ENCODE measurements at places on chromosomes 16 and 17. TPM values are rescaled to one million over a fixed set of nuclear protein-coding genes. Genes with fewer than 3 reads are reported as not detected.

The GLP2R gene
- under 0.01 TPM for total RNA-seq

The HOXB6 gene
- under 0.01 TPM for total RNA-seq

The PROCA1 gene
- total RNA-seq, result 0.17 TPM

The HBQ1 gene
- 0.69 TPM for total RNA-seq

The ADAD2 gene
- not detected for total RNA-seq

The PHOSPHO1 gene
- not detected for total RNA-seq

The CCL16 gene
- total RNA-seq, result not detected

The CACNG5 gene
- total RNA-seq, result not detected

The HES7 gene
- 0.33 TPM for total RNA-seq

The NLGN2 gene
- total RNA-seq, result 32.5 TPM

The STARD3 gene
- 33.1 TPM for total RNA-seq

The EME1 gene
- total RNA-seq, result 0.17 TPM

The KRT13 gene
- total RNA-seq, result 0.17 TPM

- no peak for DNase-seq
Observed at GRCh38 chr16:49399594-49400364, 26.2 kb downstream of the C16orf78 start.

- no peak for DNase-seq
Observed at GRCh38 chr17:49582789-49583188, 7.1 kb downstream of the NXPH3 start.

DNA sequence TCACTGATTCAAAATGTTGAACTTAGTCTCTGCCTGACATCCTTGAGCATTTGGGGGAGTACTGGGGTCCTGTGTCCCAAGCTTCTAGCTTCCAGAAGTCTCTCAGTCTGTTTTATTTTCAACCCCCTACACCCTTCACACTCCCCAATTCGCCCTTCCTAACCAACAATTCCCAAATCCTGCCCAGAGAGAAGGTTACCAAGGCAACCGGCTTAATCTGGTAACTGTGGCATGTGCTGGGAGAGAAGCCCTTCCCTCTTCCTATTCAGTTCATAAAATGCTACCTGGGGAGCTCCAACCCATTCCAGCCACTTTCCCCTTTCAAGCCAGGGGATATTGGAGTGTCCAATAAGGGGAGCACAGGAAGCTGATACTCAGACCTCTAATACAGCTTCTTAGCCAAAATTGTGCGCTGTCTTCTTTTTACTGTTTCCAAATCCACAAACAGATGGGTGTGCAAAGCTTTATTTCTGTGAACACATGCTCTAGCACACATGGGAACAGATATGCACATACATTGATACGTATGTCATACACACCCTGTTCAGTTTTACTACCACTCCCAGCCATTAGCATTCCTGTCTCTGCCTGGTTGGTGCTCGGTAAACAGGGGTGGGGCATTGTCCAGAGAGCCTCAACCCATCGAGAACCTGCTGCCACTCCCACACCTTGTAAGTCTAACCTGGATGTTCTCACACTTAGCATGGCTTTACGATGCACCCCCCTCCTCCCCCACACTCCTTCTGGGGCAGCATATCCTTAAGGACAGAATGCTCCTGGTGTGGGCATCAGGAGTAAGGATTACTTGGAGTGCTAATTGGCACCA, 1.1 kb upstream of the RAPGEFL1 start:
- peak; percentile 57 for DNase-seq

- no peak for DNase-seq
Observed at GRCh38 chr16:12096828-12097522, 120.4 kb downstream of the SNX29 start.

DNA sequence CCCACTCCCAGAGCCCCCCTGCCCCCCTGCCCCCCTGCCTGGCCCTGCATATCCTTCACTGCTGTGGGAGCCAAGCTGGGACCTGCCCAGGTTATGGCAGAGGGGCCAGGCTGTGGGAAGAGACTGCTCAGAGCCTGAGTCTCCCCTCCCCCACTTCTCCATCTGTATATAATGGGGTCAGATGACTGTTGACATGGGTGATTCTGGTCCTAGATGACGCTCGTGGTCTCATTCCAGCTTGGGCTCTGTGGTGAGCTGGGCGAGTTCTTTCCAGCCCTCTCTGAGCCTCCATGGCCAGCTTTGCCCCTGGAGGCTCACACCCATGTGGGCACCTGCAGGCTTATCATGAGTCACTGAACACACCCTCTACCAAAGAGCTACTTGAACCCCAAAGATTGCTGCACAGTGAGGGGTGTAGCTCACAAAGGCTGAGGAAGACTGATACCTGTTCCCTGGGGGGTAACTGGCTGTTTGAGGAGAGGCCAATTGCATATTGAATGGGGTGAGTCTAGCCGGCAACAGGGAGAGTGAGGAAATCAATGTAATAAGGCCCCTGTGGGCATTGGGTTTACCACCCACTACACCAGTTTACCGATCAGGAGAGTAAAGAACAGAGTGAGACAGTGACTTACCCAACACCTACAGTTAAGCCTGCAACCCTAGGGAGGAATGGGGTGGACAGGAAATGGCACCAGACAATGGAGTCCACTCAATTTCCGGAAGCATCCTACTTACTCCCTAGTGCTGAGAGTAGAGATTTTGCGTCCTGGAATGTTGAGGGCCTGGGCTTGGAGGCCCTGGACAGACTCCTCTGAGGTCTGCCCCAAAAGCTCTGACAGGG, 4.2 kb upstream of the SREBF1 start:
- DNase-seq, result peak; percentile 97

DNA sequence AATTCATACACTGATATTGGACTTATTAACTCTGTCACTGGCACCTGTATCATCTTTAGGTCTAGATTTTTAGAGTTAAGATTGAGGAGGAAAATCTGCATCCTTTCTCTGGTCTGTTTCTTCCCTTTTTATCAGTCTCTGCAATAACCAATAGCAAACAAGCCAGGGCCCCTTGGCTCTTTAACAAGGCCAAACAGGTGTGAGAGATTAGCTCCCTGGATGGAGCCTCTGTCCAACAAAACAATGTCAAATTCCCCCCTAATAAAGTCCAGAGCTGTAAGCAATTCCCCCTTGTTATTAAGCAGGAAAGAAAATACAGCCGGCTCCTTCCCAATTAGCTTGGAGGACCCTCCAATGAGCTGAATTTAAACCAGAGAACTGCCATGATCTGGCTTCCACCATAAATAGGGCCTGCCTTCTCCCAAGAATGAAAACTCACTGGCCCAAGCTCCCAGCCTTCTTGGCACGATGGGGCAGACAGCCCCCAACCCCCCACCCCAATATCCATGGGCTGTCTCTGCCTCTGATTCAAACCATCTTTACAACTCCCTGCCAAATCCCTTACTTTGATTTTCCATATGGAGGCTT, 56.1 kb upstream of the SOX9 start:
- DNase-seq, result no peak

DNA sequence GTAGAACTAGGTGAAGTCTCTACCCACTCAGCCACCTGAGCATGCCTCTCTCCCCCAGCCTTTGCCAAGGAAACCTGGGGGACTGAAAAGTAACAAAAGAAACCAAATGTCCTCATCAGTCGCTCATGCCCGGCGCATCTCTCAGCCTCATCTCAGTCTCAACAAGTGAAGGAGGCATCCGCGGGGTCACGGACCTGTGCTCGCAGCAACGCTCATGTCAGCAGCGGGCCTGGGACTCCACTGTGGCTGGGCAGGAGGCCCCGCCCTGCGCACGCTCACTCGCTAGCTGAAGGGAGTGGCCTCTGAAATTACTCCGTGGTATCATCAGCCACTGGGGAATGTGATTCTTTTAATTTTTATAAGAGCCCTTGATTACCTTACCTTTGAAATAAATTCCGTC, 31.3 kb downstream of the MAP1LC3B start:
- no peak for DNase-seq

DNA sequence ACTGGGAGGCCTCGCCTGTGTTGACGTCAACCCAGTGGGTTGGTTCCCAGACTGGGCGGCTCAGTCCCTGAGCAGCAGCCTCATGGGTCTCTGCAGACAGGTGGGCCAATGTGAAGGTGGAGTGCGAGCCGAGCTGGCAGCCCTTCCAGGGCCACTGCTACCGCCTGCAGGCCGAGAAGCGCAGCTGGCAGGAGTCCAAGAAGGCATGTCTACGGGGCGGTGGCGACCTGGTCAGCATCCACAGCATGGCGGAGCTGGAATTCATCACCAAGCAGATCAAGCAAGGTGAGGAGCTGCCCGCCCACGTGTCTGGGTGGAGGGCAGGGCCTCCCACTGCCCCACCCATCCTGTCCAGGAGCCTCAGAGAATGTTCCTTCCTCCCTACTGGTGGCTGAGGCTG, 44.1 kb downstream of the MRC2 start:
- DNase-seq, result peak; percentile 97

GRCh38 chr17:67107811-67108775, 63.7 kb downstream of the CACNG1 start:
- no peak for DNase-seq

- no peak for DNase-seq
Observed at GRCh38 chr16:46745617-46746016, 2.5 kb downstream of the MYLK3 start.

DNA sequence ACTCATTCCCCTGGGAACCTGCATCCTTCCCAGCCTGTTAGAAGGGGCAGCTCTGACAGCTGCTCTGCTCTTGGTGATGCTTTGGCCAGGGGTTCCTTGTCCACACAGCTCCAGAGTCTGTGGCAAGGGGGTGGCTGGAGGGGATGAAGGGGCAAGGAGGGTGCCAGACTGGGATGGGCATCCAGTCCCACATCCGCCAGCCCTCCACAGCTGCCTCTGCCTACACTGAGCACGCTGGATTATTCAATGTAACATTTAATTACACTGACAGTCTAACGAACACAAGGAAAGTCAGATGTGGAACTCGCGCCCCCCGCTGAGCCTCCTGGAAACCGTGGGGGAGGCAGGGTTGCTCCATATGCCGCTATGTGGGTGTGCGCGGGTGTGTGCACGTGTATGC, 101.1 kb downstream of the C16orf78 start:
- no peak for DNase-seq

DNA sequence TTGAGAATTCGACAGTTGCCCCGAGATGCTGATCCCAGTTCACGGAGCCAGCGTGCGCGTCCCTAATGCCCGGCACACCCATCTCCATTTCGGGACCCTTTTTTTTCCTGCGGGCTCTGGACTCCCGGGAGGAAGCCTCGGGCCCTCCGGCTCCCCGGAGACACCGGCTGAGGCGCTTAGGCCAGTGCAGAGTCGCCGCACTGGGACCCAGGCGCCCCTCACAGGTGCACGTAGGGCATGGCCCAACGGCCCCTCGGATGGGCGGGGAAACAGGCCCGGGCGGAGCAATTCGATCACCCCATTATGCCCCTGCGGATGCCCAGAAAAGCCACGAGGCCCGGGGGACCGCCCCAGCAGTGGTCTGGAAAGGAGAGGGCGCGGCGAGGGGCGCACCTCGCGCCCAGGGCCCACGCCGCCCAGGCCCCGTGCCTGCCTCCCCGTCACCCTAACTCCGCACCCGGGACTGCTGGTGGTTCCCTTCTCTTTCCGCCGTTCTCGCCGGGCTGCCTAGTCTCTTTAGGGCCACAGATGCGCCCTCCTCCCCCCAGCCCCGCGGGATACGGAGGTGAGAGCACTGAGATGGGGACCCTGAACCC, 18.5 kb upstream of the ZFHX3 start:
- no peak for DNase-seq

GRCh38 chr17:17924857-17925250, 47.3 kb downstream of the TOM1L2 start:
- no peak for DNase-seq

GRCh38 chr16:51359141-51359955, 208.3 kb upstream of the SALL1 start:
- no peak for DNase-seq

DNA sequence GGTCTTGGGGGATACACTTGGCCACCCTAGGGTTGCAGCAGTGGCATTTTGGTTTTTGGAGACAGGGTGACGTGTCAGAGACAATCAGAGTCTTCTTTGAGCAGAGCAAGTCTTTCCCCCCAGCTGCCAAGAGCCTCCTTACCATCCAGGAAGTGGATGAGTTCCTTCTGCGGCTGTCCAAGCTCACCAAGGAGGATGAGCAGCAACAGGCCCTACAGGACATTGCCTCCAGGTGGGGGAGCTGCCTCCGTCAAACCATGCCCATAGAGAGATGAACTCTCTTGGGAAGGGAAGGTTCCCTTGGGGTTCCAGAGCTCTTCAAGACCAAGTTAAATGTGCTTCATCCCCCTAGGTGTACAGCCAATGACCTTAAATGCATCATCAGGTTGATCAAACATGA, 11.3 kb downstream of the LIG3 start:
- no peak for DNase-seq

DNA sequence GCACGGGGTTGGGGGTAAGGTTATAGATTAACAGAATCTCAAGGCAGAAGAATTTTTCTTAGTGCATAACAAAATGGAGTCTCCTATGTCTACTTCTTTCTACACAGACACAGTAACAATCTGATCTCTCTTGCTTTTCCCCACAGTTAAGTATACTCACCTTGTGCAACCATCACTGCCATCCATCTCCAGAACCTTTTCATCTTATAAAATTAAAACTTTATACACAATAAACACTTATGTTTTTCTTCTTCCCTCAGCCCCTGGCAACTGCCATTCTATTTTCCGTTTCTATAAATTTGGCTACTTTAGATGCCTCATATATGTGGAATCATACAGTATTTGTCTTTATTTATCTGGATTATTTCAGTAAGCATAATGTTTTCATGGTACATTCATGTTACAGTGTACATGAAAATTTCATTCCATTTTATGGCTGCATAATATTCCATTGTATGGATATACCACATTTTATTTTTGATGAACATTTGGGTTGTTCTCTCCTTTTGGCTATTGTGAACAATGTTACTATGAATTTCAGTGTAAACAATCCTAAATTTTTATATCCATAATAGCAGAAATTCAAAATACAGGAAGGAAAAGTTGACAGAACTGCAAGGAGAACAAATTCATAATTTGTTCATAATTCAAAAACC, 25.7 kb upstream of the FA2H start:
- DNase-seq, result no peak

DNA sequence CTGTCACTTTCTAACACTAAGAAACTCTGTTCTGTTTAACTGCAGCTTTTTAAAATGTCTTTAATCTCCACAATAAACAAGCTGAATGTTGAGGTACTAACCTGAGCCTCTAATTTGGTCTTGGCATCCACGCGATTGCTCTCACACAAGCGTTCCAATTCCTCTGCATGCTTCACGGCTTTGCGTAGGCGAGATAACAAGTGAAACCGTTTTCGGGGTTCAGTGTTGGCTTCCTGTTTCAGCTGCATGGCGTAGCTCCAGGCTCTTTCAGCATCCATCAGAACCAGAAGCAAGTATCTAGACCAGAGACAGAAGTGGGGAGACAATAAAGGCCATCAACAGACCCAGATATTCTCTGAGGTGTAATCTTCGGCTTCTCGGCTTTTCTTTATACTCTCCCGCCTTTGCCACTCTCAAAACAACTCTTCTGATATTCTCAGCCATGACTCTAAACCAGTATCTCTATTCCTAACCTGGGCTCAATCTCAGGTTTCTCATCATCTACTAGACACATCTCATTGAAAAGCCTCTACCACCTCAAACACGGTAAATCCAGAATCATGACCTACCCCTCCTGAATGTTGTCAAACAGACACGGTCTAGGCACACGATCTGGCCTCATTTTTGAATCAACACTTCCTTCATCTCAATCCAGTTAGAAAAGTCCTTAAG, 8.3 kb downstream of the SRP68 start:
- DNase-seq, result no peak
